ENCODE measurements at places on chromosomes 4 and X.

GRCh38 chrX:135432453-135432852, 10.7 kb downstream of the SMIM10L2A start:
- no peak for DNase-seq

- no peak for DNase-seq
Observed at GRCh38 chrX:122517786-122518185, 666.3 kb upstream of the GRIA3 start.

DNA sequence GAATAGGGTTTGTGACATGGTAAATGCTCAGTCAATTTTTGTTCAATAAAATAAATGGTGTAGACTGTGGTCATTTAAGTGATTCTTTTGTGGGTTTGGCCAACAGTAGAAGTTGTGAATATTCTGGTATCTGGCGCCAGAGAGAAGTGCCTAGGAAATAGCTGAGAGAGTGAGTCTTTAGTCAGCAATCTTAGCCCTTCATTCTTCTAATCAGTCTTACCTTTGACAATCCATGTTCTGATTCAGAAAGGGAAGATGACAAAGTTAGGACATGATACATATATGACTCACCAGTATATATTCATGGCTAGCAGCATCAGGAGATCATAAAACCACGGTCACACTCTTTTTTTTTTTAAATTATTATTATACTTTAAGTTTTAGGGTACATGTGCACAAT, 141.8 kb upstream of the PCDH18 start:
- DNase-seq: no peak

- no peak for DNase-seq
Observed at GRCh38 chr4:112944006-112944405, 105.4 kb upstream of the ANK2 start.

GRCh38 chr4:14309431-14309830, 681.9 kb upstream of the BOD1L1 start:
- DNase-seq: no peak
